ENCODE measurements at places on chromosomes 7 and 10.
A peak's percentile ranks its signal among the peaks of the same experiment; 100 is the strongest.

DNA sequence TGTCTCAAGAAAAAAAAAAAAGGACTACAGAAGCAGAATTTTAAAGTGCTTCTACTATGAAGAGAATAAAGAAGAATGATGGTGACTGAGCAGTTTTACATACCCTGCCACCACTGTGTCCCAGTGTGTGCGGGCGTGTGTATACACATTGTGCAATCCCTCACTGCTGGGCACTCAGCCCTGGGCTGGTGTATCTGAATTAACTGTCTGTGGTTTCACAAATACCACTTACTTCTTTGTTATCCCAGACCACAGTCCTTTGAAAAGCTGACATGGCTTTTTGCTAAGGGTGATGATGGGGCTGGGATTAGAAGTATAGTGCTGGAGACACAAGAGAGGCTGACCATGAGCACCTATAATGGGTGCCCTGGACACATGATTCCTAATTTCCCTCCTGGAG lies 21.1 kb upstream of the TRPV6 start:
- no peak for DNase-seq

GRCh38 chr10:34670081-34670480 lies 145.0 kb downstream of the PARD3 start:
- no peak for DNase-seq

- no peak for DNase-seq
Observed at GRCh38 chr10:116589926-116590325, 833 bp upstream of the PNLIPRP1 start.

DNA sequence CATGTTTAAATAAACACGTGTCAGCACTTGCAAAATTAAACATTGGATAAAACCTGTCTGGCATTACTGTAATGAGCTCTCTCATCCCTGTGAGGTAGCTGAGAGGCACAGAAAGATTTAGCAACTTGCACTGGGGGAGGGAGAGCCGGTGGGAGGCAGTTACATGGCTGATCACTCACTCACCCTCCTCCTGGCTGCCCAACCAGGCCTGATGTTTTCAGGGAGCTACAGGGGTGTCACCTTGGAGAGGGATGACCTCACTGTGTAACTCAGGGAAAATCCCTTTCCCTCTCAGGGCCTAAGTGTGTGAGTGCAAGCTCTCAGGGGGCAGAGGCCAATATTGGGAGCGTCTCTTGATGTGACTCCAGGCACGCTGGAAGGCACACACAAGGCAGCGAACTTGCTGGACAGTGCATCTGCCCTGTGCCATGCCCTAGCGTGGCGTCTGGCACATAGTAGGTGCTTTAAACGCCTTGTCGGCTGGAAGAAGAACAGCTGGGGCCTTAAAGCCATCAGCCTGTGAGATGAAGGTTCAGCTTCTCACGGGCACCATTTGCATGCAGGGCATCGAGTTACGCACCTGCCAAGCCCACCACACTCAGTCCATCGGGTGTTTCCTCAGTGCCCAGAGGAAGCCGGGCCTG lies 51.1 kb downstream of the ELFN1 start:
- no peak for DNase-seq

DNA sequence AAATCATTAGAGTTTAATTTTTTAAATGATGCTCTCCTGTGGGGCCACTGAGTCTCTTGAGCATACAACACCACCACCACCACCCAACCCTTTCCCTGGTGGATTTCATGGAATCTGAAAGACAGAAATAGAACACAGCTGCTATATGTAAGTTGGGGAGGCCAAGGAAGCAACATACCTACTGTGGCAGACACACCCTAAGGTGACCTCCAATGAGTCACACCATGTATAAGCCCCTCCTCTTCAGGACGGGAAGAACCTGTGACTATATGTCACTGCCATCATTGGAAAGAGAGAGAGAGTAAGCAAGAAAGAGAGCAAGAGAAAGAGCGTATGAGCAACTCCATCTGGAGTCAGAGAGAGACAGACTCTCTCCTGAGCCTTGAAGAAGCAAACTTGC lies 172.4 kb upstream of the NFE2L3 start:
- DNase-seq: no peak

DNA sequence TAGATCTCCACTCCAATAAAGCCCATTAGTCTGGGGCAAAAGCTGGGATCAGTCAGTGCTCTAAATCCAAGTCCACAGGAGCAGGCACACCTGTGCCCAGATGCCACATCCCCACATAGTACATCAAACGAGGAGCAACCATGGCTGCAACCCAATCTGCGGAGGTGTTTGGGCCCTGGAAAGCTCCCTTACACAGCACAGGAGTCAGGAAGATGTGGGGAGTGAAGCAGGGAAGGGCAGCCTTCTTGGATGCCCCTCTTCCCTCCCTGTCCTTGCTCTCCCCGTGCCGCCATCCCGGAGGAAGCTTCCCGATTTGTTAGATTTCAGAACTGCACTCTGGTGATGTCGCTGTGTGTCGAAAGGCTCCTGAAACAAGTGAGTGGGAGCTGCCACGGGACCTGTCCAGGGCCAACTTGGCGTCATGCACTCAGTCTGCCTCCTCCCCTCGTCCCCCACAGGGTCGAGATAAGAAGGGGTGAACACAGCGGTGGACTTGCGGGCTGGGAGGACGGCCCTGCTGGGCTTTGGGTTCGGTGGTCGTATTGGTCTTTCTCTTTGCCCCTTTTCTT lies 230.6 kb upstream of the GRB10 start:
- no peak for DNase-seq

- DNase-seq: peak; percentile 42
Observed at GRCh38 chr7:94160719-94161435, 156.7 kb upstream of the BET1 start.

DNA sequence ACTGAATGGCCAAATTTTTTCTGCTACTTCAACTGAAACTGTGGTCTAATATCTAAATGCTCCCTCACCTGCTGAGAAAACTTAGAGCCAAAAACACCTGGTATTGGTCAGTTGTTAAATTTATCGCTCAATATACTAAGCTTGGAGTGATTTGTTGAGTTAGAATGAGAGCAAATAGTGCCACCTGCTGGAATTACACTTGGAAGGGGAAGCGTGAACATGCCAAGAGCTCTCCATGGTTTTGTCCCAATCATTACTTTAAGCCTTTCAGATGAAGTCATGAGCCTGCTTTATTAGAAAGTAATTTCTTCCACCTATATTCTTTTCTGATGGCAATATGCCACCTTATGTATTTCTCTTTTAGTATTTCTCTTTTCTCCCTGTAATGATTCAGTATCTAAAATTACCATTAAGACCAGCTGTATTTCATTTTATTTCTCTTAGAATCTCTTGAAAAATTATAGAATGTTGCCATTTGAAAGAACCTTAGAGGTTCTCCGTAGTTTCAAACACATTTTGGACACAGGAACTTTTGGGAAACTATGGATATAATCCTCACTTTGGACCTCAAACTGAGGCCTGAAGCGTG lies 447.8 kb upstream of the C7orf33 start:
- peak; percentile 0 for DNase-seq

DNA sequence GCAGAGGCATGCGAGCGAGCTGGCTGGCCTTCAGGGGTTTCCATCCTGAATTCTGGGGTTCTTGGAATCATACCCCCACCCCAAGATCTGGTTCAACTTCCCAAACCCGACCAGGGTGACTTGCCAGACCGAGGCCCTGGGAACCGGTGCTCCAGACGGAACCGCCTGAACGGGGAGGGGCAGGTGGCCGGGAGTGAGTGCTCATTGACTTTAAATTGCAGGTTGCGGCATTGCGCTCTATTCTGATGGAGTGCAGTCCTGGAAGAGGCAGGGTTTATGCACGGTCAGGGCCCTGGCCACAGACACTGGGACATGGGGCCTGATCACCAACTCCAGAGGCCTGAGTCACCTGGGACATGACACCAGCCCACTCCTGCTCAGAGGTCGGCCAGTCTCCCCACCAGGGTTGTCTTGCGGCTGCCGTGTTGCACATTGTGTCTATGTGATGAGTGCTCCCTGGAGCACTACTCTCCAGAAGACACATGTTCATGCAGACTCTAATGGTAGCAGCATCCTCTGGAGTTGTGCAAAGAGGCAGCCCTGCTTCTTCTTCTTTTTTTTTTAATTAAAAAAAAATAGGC lies 5.8 kb upstream of the DDIT4 start:
- no peak for DNase-seq

GRCh38 chr10:8138471-8138870 lies 84.0 kb downstream of the GATA3 start:
- DNase-seq: no peak

- no peak for DNase-seq
Observed at GRCh38 chr7:105678811-105679495, 97.7 kb upstream of the EFCAB10 start.

DNA sequence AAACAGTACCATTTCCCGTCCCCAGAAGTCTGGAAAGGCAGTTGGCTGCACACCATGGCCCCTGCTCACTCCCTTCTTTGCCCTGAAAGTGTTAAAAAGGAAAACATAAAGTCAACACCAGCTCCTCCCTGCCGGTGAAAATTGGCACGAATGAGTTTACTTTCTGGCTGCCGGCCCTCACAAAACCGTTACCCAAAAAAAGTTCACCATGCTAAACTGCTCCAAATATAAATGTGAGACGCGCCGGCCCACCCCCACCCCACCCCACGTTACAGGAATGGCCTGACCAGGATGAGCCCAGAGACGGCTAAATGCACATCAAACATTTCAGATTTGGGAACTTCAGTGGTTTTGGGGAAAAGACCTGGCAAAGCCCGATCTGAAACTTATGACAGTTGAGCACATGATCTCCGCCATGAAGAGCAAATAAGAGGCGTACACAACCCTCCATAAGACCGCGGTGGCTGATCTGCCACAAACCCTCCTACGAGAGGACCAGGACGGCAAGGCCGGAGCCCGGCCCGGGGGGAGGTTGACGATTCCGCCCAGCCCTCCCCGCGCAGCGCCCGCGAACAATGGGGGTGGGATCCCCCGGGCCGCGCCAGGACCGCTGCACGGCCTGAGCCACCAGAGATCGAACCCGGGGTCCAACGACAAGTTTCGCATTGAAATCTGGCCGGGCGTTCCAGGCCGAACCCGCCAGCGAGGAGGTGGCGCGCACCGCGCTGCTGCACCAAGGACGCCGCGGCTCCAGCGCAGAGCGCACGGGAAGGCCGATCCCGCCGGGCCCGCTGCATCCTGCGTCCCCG lies 952 bp downstream of the DIP2C start:
- DNase-seq: no peak

DNA sequence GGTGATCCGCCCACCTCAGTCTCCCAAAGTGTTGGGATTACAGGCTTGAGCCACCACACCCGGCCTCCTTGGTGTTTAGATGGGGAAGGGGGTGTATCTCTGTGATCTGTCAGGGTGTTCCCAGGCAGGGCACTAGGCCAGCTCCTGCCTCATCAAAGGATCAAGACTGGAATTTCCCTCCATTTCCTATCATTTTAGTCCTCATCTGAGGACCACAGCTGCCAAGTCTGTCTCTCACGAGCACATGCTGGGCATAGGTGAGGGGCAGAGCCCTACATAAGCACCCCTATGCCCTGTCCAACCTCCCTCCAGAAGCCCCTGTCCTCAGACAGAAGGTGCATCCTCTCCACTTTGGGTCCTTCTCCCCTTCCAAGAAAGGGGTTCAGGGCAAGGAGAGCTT lies 19.5 kb downstream of the TRIM56 start:
- DNase-seq: no peak

- DNase-seq: no peak
Observed at GRCh38 chr7:34430456-34430855, 227.6 kb upstream of the NPSR1 start.

GRCh38 chr7:7595451-7595850 lies 28.8 kb downstream of the MIOS start:
- no peak for DNase-seq

DNA sequence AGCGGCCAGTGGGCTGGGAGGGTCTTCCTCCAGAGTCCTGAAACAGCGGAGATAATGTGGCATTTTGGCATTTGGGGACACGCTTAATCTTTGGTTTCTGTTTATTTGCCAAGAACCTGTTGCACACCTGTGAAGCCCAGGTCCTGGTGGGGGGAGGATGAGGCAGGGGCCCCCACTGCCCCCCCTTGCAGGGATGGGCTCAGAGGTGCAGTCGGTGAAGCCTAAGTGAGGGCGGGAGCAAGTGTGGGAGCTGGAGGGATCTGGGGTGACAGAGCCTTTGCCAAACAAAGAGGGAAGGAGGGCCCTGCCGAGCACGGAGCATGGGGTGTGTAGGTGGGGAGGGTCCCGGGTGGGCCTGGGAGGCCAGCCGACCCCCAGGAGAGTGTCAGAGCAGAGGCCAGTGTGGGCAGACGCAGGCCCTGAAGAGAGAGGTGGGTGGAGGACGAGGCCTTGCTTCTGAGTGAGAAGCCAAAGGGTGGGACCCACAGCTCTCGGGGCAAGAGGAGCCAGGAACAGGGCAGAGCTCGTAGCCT lies 62.1 kb upstream of the ADGRA1 start:
- DNase-seq: no peak

GRCh38 chr7:3695602-3696001 lies 394.6 kb downstream of the SDK1 start:
- DNase-seq: no peak

DNA sequence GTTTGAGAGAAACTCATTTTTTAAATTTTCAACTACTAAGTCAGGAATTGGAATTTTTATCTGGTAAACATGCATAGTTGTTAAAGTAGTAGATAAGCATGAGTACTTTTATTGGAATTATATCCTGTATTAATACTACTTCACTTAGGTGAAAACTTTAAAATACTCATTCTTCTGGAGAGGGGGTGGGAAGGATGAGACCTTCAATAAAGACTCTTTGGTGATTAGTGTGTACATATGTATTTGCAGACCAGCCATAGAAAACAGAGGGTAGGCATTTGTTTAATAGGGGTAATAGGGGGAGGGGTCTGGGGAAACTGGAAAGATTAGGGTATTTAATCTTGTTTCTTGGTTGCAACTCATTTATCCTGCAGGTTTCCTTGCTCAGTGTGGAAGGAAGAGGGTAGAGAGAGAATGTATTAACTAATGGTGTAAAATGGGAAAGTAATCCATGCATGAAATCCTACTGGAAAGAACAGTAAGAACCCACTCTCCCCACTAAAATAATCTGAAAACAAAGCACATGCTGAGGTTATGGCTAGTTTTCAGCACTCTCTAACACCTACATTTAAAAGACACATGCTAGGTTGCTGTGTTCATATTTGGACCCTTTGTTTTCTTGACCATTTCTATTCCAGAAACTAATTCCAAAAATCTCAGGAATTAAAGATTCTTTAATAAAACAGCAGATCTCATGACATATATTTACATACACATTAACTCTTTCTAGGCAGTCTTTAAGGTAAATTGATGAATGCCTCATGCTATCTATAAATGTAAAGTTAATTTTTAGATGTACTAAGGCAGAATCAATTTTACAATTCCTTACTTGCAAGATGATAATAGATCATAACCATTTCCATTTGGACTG lies 6.2 kb upstream of the IGF2BP3 start:
- no peak for DNase-seq

Measured in KG1 (cell line).